ENCODE measurements at places on chromosomes 2 and 18. TPM values are rescaled to one million over a fixed set of nuclear protein-coding genes. Genes with fewer than 3 reads are reported as not detected.

The PRKAG3 gene
- not detected for total RNA-seq

GRCh38 chr2:146366276-146366675, 1478.6 kb upstream of the ACVR2A start:
- DNase-seq: no peak

DNA sequence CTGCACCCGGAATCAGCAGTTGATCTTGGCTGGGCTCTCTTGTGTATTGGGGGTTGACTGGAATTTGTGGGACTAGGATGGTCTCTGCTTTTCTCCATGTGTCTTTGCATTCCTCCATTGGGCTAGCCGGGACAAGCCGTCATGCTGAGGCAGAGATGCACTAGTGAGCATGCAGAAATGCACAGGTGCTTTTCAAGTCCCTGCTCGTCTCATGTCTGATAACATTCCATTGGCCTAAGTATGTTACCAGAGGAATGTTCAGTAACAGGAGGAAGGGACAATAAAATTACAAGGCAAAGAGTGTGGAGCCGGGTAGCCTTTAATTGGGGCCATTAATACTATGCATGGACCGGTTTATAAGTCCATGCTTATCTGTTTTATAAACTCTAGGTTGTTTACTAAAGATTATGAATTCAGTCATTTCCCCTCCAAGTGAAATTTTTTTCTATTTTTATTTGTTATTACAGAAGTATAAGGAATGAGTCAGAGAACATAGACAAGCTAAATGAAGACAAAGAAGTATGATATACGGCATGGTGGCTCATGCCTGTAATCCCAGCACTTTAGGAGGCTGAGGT, 24.4 kb upstream of the AAK1 start:
- no peak for DNase-seq

- DNase-seq: no peak
Measured at GRCh38 chr2:143685421-143686078, 556.3 kb downstream of the ARHGAP15 start.

GRCh38 chr2:143530758-143531157, 401.5 kb downstream of the ARHGAP15 start:
- DNase-seq: no peak

The RAB17 gene
- total RNA-seq: 12.6 TPM

DNA sequence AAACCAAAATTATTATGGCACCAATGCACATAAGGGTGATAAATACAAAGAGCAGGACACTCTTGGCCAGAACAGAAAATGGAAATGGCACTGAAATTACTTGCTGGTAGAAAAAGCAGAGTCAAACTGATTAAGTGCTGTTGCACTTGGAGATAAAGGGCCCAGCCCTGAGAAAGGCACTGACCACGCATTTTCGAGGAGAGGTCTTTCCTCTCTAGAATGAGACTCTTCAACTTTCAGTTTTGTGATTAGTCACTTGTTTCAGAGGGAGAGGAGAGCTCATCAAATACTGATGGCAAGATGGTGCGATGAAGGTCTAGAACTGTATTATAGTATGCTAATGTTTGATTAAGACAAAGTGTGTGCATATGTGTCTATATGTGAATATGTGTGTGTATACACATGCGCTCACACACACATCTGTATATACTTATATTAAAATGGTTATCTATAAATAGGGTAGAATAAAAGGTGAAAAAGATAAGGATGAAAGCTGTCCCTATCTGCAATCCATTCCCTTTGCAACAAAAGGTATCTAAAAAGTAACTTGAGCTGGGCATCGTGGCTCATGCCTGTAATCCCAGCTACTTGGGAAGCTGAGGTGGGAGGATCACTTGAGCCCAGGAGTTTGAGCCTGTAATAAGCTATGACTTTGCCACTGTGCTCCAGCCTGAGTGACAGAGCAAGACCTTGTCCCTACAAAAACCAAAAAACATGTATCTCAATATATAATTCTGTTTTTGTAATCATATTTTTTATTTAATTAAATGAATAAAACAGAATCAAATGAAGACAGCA, 48.8 kb upstream of the ZDBF2 start:
- DNase-seq: no peak

The MDH1 gene
- total RNA-seq: 113 TPM

The PLA2R1 gene
- 7.0 TPM for total RNA-seq

The EN1 gene
- not detected for total RNA-seq

DNA sequence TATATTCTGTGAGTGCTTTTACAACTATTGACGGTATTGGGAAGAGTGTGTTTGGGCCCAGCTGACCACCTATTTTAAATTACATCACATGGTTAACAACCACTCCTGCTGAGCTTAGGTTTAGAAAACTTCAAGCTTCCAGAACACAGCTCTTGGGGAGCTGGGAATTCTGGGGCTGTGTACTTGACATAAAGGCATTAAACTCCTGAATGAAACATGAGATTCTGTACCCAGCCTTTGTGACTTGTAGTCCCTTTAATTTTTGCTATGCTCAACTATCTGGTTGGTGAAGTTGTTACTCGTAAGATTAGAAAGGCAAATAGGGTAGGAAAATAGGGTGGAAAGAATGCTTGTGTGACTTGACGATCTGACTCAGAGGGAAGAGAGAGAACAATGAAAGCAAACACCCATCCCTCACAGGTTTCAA, 66.9 kb downstream of the LTBP1 start:
- DNase-seq: peak; percentile 58

The ZBTB14 gene
- total RNA-seq: 7.8 TPM

DNA sequence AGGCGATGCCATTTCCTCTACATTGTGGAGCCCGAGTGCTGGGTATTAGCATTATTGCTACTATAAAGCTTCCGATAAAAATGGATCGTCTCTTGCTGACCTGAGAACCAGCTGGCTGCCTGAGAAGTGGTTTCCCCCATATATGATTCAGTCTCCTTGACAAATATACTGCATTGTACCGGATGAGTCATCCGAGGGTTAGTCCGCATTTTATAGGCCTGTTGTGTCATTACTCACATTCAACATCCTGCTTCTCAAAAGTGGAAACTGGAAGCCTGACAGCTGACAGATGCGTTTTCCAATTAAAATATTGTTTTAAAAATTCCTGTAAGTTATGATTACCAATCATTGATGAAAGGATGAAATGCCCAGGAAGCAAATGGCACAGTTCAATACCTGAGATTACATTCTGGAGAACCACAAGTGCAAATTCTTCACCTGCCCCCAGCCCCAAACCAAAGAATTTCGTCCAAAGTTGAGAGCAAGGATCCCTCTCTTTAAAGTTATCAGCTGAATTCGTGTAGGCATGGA, 65.7 kb downstream of the SPRED2 start:
- peak; percentile 91 for DNase-seq

The HOXD11 gene
- total RNA-seq: not detected

- no peak for DNase-seq
Measured at GRCh38 chr2:111100087-111100764, 20.5 kb upstream of the BCL2L11 start.

- DNase-seq: no peak
Measured at GRCh38 chr2:58794103-58794502, 553.0 kb upstream of the FANCL start.

- no peak for DNase-seq
Measured at GRCh38 chr2:11695576-11695975, 25.6 kb upstream of the NTSR2 start.

The C2orf15 gene
- total RNA-seq: 0.22 TPM

The L3MBTL4 gene
- total RNA-seq: 2.8 TPM

GRCh38 chr2:113202305-113203216, 28.8 kb downstream of the PSD4 start:
- no peak for DNase-seq

GRCh38 chr2:127479219-127479825, 47.0 kb downstream of the IWS1 start:
- DNase-seq: peak; percentile 76

GRCh38 chr2:10002681-10003080, 40.7 kb upstream of the KLF11 start:
- no peak for DNase-seq

- no peak for DNase-seq
Measured at GRCh38 chr2:62897187-62897827, 153.3 kb upstream of the OTX1 start.

- DNase-seq: no peak
Measured at GRCh38 chr18:50687491-50687890, 127.6 kb downstream of the MAPK4 start.

- DNase-seq: no peak
Measured at GRCh38 chr2:17543131-17543660, 2.7 kb downstream of the VSNL1 start.

DNA sequence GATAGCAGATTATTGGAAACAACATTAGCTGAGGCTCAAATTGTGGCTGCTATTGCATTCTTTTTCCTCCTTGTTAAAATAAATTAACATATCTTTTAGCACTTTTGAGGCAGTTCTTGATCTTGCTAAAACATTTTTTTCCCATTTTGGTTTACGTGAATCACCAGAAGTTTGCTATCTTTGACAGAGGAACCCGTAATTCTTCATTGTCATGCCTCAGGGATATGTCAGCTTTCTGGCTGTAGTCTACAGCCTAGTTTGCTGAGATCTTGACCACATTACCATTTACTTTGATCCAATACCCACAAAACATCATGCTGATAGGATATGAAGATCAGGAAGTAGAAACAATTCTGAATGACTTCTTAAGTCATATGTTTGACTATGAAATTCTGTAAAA, 25.1 kb upstream of the FANCL start:
- no peak for DNase-seq

DNA sequence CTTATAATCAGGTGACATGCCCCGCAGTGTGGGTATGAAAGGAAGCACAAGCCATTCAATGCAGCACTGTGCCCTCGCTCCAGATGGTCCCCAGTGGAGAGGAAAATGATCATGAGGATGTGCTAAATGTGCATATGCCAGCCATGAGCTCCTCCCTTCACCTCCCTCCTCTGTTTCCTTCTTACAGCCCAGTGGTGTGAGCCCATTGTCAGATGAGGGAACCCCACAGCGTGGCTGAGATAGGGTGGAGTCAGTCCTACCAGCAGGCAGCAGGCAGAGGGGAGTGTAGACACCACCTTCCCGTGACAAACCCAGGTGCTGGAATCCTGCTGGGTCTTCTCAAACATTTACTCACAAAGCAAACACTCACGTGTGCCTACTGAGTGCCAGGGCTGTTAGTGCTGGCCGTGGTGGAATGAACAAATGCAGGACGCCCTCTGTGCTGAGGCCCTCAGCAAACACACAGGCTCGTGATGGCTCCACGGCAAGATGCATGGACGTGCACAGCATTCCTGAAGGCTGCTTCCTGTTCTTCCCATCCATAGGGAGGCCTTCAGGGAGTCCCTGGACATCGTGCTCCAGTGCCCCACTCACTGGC, 181.7 kb upstream of the TPO start:
- DNase-seq: no peak

DNA sequence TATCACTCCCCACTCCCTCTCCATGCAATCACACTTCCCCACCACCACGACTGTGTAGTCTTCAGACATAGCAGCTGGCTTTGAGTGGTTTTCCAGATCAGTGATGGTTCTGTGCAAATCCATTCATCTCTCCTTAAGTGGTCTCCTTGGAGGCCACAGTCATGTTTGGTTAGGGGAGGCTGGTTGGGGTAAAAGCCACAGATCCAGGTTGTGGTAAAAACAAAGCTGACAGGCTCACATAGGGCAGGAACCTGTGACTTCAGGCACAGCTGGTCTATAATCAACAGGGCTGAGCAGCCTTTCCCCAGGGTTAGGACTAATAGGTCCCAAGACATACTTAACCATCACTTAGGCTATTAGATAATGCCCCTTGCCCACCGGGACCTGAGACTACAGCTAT, 46.2 kb upstream of the FZD7 start:
- DNase-seq: no peak

DNA sequence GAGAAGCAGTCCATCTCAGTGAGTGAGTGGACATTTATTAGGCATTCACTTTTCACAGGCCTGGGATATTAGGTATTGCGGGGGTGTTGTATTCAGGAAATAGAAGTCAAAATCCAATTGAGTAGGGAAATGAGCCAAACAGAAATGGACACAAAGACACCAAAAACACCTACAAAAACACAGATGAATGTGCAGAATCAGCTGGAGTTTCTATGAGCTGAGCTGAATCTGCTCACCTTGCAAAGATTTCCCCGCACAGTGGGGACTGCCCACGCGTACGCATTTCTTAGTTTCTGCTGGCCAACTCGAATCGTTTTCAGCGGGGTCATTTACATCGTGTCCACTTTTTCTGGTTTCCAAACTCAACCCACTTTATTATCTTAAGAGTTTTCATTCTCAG, 160.0 kb downstream of the BCL2 start:
- DNase-seq: no peak

DNA sequence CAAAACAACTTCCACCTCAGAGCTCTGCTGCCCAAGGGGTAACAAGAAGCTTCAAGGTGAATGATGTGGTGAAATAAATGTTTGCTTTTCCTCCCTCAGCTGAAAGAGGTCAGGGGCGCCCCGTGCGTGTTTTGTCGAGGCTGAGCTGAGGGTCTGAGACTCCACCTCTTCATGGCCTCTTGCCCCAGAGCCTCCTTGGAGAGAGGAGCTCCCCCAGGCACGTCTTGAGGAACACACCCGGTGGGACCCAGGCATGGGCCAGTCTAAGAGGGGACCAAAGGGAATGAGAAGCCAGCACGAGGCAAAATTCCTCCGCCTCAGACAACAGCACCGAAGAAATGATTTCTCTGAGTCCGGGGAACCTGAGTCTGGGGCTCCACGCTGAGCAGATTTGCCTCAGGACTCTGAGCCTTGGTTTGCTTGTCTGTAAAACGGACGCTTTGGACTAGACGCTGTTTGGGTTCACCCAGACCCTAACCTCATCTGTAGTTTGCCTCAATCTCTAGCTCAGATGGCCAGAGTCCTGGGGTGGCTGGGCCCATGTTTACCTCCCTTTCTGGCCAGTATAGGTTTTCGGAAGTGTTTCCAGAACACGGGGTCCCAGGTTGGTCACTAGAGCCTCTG, 56.4 kb upstream of the ODC1 start:
- DNase-seq: no peak

The DARS1 gene
- total RNA-seq: 36.0 TPM

The GPD2 gene
- 21.0 TPM for total RNA-seq

DNA sequence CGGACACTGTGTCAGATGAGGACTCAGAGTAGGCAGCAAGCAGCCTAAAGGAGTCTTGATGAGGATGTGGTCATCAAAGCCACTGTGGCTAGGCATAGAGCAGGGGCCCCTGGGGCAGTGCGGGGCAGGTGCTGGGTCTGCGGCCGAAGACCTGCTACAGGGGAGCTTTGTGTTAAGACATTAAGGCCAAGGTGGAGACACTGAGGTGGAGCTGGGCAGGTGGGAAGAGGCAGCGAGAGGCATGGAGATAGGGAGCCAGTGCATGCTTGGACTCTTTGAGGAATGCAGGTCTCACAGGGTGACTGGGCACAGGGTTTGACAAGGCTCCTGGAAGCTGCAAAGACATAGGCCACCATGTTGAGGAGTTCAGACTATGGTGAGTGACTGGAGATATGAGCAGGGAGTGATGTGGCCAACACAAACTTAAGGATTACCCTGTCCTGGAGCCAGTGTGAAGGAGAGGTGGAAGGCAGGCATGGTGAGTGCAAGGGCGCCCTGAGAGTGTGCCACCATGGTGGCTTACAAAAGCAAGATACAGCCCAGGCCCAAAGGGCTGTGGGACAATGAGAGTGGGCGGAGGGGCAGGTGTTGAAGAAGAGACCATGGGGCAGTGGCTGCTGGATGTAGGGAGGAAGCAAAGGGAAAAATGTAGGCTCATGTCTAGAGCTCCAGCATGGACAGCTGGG, 450.9 kb upstream of the HS6ST1 start:
- no peak for DNase-seq

The CIDEA gene
- total RNA-seq: not detected

- no peak for DNase-seq
Measured at GRCh38 chr18:50192995-50193795, 1.8 kb downstream of the MYO5B start.

- DNase-seq: peak; percentile 32
Measured at GRCh38 chr2:85134255-85134895, 1.2 kb downstream of the TCF7L1 start.
